Muscle of leg (tissue), 16 donors: ENCODE measurements at places on chromosomes 5 and 9.

DNA sequence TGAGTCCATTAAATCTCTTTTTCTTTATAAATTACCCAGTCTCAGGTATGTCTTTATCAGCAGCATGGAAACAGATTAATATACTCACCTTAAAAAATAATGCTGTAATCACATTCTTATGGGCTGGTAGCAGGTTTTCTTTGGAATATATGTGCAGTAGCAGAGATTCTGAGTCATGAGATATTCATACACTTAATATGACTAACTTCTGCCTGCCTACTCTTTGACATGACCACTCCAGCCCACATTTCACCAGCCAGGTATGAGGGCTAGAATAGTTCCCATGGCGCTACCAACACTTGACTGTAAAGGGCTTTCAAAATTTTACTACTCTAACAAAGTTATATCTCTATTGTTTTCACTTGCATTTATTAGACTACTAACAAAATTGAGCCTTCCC, 74.1 kb upstream of the GHR start:
- no peak overlapping the region for H3K27ac ChIP-seq
- no peaks in the 10 kb centered on the region for H3K4me1 ChIP-seq
- DNase-seq, result no peak
- no peaks in the 10 kb centered on the region for H3K27me3 ChIP-seq
- no peaks in the 10 kb centered on the region for H3K36me3 ChIP-seq

GRCh38 chr9:9392755-9393154, 1220.0 kb downstream of the PTPRD start:
- H3K27me3 ChIP-seq, result no peaks in the 10 kb centered on the region
- no peak overlapping the region for H3K4me3 ChIP-seq
- no peak overlapping the region for H3K27ac ChIP-seq
- no peak for DNase-seq
- no peaks in the 10 kb centered on the region for H3K4me1 ChIP-seq

GRCh38 chr9:108811944-108812343, 43.8 kb downstream of the ACTL7B start:
- no peak for DNase-seq
- no peaks in the 10 kb centered on the region for H3K4me1 ChIP-seq
- no peak overlapping the region for H3K4me3 ChIP-seq
- no peaks in the 10 kb centered on the region for H3K27me3 ChIP-seq
- H3K36me3 ChIP-seq, result no peaks in the 10 kb centered on the region

GRCh38 chr9:94792511-94792910, 66.0 kb downstream of the AOPEP start:
- H3K27me3 ChIP-seq, result no peaks in the 10 kb centered on the region

GRCh38 chr5:15433709-15434108, 66.3 kb upstream of the FBXL7 start:
- H3K27ac ChIP-seq, result no peak overlapping the region
- no peaks in the 10 kb centered on the region for H3K4me1 ChIP-seq
- H3K27me3 ChIP-seq, result no peaks in the 10 kb centered on the region
- peak; percentile 15 for DNase-seq
- H3K36me3 ChIP-seq, result no peaks in the 10 kb centered on the region
